ENCODE measurements at places on chromosomes 3 and 15. TPM values are rescaled to one million over a fixed set of nuclear protein-coding genes. Genes with fewer than 3 reads are reported as not detected.

Gene SST
- not detected for total RNA-seq

GRCh38 chr15:95713324-95713723 is 617.2 kb upstream of the NR2F2 start:
- H3K4me3 ChIP-seq, result no peak overlapping the region
- no peaks in the 10 kb centered on the region for H3K36me3 ChIP-seq
- no peak overlapping the region for H3K27ac ChIP-seq
- no peaks in the 10 kb centered on the region for H3K4me1 ChIP-seq
- H3K27me3 ChIP-seq, result no peaks in the 10 kb centered on the region
- DNase-seq, result no peak

GRCh38 chr3:20997183-20997582 is 753.8 kb downstream of the ZNF385D start:
- no peaks in the 10 kb centered on the region for H3K27me3 ChIP-seq
- H3K36me3 ChIP-seq, result no peaks in the 10 kb centered on the region
- no peak for DNase-seq

- no peaks in the 10 kb centered on the region for H3K4me1 ChIP-seq
- no peak overlapping the region for H3K4me3 ChIP-seq
These were observed 63.7 kb downstream of the KLF15 start for GRCh38 chr3:126293370-126294082.

- DNase-seq, result no peak
- H3K27me3 ChIP-seq, result no peaks in the 10 kb centered on the region
- H3K4me3 ChIP-seq, result no peak overlapping the region
- no peaks in the 10 kb centered on the region for H3K4me1 ChIP-seq
These were observed 12.2 kb downstream of the MAN2A2 start for GRCh38 chr15:90915216-90915807.

- DNase-seq, result no peak
- no peak overlapping the region for H3K27ac ChIP-seq
- no peaks in the 10 kb centered on the region for H3K4me1 ChIP-seq
These were observed 26.1 kb upstream of the SSR3 start for GRCh38 chr3:156581033-156581432.

DNA sequence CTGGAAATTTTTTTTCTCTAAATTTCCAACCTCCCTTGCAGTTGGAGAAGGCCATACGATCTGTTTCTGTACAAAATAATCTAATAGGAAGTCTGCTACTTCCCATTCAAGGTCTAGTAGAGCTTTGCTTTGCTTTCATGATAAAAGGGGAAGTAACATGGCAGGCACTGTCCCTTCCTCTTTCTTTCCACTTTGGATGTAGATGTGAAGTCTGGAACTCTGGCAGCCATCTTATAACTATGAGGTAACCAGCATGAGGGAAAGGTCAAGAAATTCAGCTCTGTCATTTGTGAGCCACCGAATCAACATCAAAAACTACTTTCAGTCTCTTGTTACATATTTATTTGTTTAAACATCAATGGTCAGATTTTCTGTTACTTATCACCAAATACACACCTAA is 156.3 kb downstream of the MTHFS start:
- DNase-seq, result no peak
- no peaks in the 10 kb centered on the region for H3K36me3 ChIP-seq
- no peaks in the 10 kb centered on the region for H3K27me3 ChIP-seq
- H3K27ac ChIP-seq, result no peak overlapping the region
- H3K4me3 ChIP-seq, result no peak overlapping the region

GRCh38 chr15:77064539-77065308 is 6.2 kb downstream of the TSPAN3 start:
- no peaks in the 10 kb centered on the region for H3K4me1 ChIP-seq
- no peaks in the 10 kb centered on the region for H3K36me3 ChIP-seq
- H3K27me3 ChIP-seq, result no peaks in the 10 kb centered on the region
- no peak overlapping the region for H3K4me3 ChIP-seq
- H3K27ac ChIP-seq, result no peak overlapping the region

Gene SPG21
- total RNA-seq, result 92.8 TPM

DNA sequence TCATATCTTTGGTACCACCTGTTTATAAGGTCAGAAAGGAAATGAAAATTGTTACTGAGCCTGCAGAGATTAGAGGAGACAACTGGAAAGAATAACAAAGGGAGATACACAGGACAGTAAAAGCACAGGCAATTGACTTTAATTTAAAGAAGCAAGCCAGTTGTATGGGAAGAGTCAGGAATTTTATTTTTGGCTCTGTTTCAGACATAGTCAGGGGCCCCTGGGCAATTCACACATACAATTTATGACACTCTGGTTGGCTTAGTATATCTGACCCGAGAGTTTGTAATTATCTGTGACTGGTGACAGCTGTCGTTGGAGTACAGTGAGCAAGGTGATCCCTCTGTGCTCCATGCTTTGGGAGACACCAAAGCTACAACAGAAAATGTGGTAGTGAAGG is 591.9 kb upstream of the NECTIN3 start:
- H3K27me3 ChIP-seq, result no peaks in the 10 kb centered on the region
- no peak overlapping the region for H3K4me3 ChIP-seq
- H3K36me3 ChIP-seq, result no peaks in the 10 kb centered on the region
- H3K27ac ChIP-seq, result no peak overlapping the region
- no peaks in the 10 kb centered on the region for H3K4me1 ChIP-seq

Gene THAP10
- total RNA-seq, result 5.9 TPM

DNA sequence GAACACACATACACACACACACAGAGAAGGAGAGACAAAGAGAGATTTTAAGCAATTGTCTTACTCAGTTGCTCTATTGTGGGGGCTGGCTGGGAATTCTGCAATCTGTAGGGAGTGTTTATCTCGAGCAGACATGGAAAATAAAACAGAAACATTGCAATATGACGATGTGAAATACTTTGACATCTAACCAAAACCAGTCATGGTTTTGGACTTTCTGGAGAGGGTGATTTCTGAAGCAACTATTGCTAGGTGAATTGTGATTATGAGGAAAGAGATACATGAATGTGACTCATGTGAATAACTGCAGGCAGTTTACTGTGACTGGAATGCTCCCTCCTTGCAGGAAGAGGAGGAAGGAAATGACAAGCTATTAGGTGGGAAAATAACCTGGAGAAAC is 12.3 kb upstream of the PHLDB2 start:
- no peaks in the 10 kb centered on the region for H3K27me3 ChIP-seq
- H3K4me1 ChIP-seq, result no peaks in the 10 kb centered on the region
- no peak overlapping the region for H3K27ac ChIP-seq

Gene SLC9A9
- total RNA-seq, result 17.3 TPM

GRCh38 chr15:80834402-80834801 is 55.2 kb downstream of the CEMIP start:
- H3K4me1 ChIP-seq, result no peaks in the 10 kb centered on the region
- DNase-seq, result no peak
- no peaks in the 10 kb centered on the region for H3K27me3 ChIP-seq

DNA sequence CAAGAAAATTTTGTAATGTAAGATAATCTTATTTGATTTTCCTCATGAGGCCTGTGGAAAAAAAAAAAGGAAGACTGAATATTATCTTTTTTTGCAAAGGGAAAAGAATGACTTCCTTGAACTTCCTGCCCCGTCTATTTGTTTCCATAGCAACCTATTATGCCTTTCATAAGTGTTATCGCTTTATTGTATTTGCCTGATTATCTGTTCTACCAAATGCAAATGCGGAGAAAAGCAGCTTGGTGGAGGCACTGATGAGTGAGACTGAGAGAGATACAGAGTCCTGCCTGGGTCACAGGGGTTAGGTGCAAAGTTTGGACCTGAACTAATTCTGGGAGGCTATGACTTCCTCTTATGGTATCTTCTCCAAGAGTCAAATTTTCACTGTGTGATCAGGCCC is 334.0 kb upstream of the KCNMB2 start:
- H3K27me3 ChIP-seq, result no peaks in the 10 kb centered on the region
- no peak for DNase-seq
- no peaks in the 10 kb centered on the region for H3K36me3 ChIP-seq

GRCh38 chr15:90184119-90184785 is 16.9 kb upstream of the SEMA4B start:
- peak; percentile 85 for DNase-seq
- no peaks in the 10 kb centered on the region for H3K27me3 ChIP-seq
- no peaks in the 10 kb centered on the region for H3K4me1 ChIP-seq
- no peaks in the 10 kb centered on the region for H3K36me3 ChIP-seq

- no peak overlapping the region for H3K4me3 ChIP-seq
- no peaks in the 10 kb centered on the region for H3K36me3 ChIP-seq
- no peak for DNase-seq
- no peaks in the 10 kb centered on the region for H3K27me3 ChIP-seq
- no peak overlapping the region for H3K27ac ChIP-seq
- no peaks in the 10 kb centered on the region for H3K4me1 ChIP-seq
These were observed 85.7 kb downstream of the MEGF11 start for GRCh38 chr15:66167854-66168253.

Gene UCN2
- not detected for total RNA-seq

DNA sequence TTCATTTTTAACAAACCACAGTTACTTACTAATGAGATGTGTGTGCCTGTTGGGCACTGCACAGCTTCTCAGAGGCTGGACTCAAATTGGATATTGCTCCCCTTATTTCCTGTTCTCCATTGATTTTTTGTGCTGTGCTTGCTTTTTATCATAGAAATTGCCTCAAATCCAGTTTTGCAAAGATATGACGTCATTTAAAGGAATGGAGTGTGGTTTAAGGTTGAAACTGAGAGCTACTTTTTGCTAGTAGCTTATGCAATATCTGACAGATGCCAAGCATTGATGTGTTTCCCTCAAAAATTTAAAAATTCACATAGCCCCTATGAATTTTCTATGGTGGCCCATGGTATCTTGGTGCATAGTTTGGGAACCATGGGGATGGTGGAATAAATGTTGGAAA is 67.7 kb upstream of the ROPN1 start:
- no peak overlapping the region for H3K27ac ChIP-seq
- H3K4me1 ChIP-seq, result peaks cover 17% of the 10 kb centered on the region
- H3K27me3 ChIP-seq, result no peaks in the 10 kb centered on the region

Gene CHL1
- total RNA-seq, result 49.8 TPM

- no peaks in the 10 kb centered on the region for H3K36me3 ChIP-seq
- DNase-seq, result no peak
- peaks cover 18% of the 10 kb centered on the region for H3K27me3 ChIP-seq
- no peak overlapping the region for H3K4me3 ChIP-seq
- no peaks in the 10 kb centered on the region for H3K4me1 ChIP-seq
- no peak overlapping the region for H3K27ac ChIP-seq
These were observed 57.5 kb upstream of the ACAN start for GRCh38 chr15:88745696-88746095.

DNA sequence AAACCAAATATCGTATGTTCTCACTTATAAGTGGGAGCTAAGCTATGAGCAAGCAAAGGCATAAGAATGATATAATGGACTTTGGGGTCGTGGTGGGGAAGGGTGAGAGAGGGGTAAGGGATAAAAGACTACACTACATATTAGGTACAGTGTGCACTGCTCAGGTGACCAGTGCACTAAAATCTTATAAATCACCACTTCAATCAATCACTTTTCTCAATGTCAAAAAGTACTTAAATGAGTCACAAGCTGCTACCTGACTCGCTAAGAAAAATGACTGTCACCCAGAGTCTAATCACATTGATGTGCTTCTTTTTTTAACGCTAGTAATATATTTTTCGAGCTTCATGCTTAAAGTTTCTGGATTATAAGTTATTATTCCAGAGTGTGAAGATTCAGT is 95.5 kb downstream of the CBLB start:
- no peak for DNase-seq
- no peaks in the 10 kb centered on the region for H3K36me3 ChIP-seq
- H3K27ac ChIP-seq, result no peak overlapping the region
- H3K27me3 ChIP-seq, result no peaks in the 10 kb centered on the region
- no peak overlapping the region for H3K4me3 ChIP-seq
- H3K4me1 ChIP-seq, result no peaks in the 10 kb centered on the region

DNA sequence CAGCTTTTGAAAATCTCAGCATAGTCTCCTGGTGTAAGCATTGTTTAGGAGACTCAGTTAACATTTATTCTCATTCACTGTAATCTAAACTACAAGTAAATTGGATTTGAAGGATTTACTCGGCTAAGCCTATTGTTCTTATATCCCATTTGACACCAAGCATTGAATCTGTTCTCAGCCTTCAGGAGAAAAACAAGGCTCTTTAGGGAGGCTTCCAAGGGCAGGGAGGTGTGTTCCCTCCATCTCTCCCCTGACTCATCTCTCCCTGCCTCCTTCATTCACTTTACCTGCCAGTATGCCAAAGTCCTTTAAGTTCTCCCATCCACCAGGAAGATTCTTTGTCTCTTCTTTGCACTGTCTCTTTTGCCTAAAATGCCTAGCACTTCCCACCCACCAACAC is 347.8 kb downstream of the MFSD1 start:
- H3K27ac ChIP-seq, result no peak overlapping the region
- no peaks in the 10 kb centered on the region for H3K4me1 ChIP-seq
- no peak for DNase-seq
- no peaks in the 10 kb centered on the region for H3K27me3 ChIP-seq
- no peak overlapping the region for H3K4me3 ChIP-seq

Gene RLBP1
- not detected for total RNA-seq

Gene MAGI1
- total RNA-seq, result 22.1 TPM

Gene MUC4
- under 0.01 TPM for total RNA-seq

DNA sequence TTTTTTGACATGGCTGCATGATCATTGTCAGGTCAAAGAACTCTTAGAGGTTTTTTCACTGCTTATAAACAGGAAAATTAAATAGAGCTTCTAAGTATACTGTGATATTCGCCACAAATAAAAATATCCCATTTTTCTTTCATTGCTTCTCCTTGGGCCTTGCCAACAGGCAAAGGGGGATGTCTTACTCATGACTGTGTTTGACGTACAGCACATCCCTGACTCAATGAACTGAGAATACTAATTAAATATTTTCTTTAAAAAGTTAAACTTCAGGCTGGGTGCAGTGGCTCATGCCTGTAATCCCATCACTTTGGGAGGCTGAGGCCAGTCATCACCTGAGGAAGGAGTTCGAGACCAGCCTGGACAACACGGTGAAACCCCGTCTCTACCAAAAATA is 41.4 kb upstream of the CCDC80 start:
- H3K4me1 ChIP-seq, result no peaks in the 10 kb centered on the region
- no peak overlapping the region for H3K4me3 ChIP-seq
- no peaks in the 10 kb centered on the region for H3K36me3 ChIP-seq
- no peak overlapping the region for H3K27ac ChIP-seq

- no peak for DNase-seq
- no peaks in the 10 kb centered on the region for H3K27me3 ChIP-seq
- no peak overlapping the region for H3K27ac ChIP-seq
- no peaks in the 10 kb centered on the region for H3K4me1 ChIP-seq
These were observed 34.4 kb upstream of the MYO5C start for GRCh38 chr15:52329987-52330386.

DNA sequence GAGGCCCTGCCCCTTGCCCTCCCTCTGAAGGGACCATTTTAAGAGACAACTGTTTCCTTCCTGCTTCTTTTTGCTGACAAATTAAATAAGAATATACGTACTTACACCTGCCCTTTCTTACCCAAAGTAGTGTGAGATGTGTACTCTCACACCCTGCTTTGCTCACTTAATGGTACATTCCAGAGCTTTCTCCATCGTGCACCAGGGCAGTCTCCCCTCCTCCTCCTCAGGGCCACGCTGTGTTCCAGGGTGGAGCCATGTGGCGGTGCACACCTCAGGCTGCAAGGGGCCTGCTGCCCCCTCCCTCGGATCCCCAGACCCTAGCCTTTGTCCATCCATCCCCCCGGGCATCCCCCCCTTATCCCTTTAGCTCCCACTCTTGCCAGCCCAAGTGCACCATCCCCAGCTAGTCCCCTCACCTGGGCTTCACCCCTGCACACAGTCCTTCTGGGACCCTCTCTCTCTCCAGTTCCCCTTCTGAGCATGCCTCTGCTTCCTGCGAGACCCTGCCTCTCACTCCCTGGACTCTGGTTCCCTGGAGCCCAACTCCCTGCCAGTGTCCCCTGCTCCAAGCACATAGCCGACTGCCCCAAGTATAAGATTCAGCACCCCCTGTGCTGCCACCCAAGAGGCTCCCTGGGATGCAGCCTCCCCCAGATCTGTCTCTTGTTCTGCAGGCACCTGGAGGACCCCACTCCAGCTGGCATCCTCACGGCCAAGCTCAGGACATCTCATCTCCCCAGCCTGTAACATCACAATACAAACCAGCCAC is 89.5 kb upstream of the IQSEC1 start:
- H3K27me3 ChIP-seq, result no peaks in the 10 kb centered on the region
- no peaks in the 10 kb centered on the region for H3K4me1 ChIP-seq
- no peak overlapping the region for H3K27ac ChIP-seq
- no peak overlapping the region for H3K4me3 ChIP-seq
